H9 (cell line): ENCODE measurements at places on chromosomes 5 and 9. TPM values are rescaled to one million over a fixed set of nuclear protein-coding genes. Genes with fewer than 3 reads are reported as not detected.

DNA sequence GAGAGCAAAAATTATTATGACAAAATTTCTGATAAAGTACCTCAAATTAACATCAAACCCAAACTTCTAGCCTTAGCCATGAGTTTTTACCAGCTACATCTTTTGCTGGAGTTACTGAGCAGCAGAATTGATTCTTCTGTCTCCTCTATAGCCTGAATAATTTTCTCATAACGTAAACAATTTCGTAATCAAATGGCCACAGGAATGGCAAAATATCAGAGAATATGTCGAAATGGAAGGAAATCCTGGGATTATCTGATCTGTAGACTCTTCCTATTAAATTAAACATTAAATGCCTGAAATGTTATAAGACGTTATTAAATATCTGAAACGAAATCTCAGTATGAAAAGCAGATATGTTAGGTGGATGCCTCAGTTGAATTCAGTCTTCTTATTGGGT, 41.1 kb downstream of the LURAP1L start:
- no peak overlapping the region for H3K27ac ChIP-seq
- no peak overlapping the region for H3K4me3 ChIP-seq
- H3K4me1 ChIP-seq, result no peaks in the 10 kb centered on the region
- no peaks in the 10 kb centered on the region for H3K36me3 ChIP-seq
- no peak for DNase-seq

GRCh38 chr9:13282998-13283397, 3.5 kb upstream of the MPDZ start:
- no peaks in the 10 kb centered on the region for H3K27me3 ChIP-seq
- no peak overlapping the region for H3K27ac ChIP-seq
- H3K4me1 ChIP-seq, result no peaks in the 10 kb centered on the region; the same call in 1 of the 2 replicates
- no peak for DNase-seq
- H3K36me3 ChIP-seq, result no peaks in the 10 kb centered on the region

DNA sequence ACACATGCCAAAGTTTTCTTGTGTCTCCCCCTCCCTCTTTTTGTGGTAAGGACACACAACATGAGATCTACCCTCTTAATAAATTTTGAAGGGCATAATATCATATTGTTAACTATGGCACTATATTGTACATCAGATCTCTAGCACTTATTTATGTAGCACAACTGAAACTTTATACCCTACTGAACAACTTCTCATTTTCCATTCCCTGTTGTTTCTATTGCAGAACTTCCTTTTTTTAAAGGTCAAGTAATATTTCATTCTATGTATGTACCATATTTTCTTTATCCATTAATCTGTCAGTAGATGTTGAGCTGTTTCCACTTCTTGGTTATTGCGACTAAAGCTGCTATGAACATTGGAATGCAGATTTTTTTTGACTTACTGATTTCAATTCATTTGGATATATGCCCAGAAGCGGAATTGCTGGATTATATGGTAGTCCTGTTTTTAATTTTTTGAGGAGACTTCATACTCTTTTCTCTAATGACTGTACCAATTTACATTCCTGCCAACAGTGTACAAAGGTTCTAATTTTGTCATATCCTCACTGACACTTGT, 305.3 kb downstream of the PRR16 start:
- H3K27me3 ChIP-seq, result no peaks in the 10 kb centered on the region
- no peaks in the 10 kb centered on the region; the same call in 1 of the 2 replicates for H3K4me1 ChIP-seq
- no peak overlapping the region for H3K4me3 ChIP-seq
- no peak for DNase-seq

- no peaks in the 10 kb centered on the region for H3K4me1 ChIP-seq
- DNase-seq, result no peak
- 0 out of 2 replicates have a peak, but pooled peaks cover 4% of the 10 kb centered on the region for H3K36me3 ChIP-seq
- no peak overlapping the region for H3K27ac ChIP-seq
- no peak overlapping the region for H3K4me3 ChIP-seq
- no peaks in the 10 kb centered on the region for H3K27me3 ChIP-seq
These were observed 209.5 kb upstream of the TARS1 start for GRCh38 chr5:33231214-33231710.

- no peaks in the 10 kb centered on the region for H3K27me3 ChIP-seq
- DNase-seq, result no peak
- H3K27ac ChIP-seq, result no peak overlapping the region
- H3K4me1 ChIP-seq, result no peaks in the 10 kb centered on the region
- no peaks in the 10 kb centered on the region for H3K36me3 ChIP-seq
- no peak overlapping the region for H3K4me3 ChIP-seq
These were observed 59.8 kb downstream of the DOCK2 start for GRCh38 chr5:169696621-169697510.

- no peak overlapping the region for H3K27ac ChIP-seq
- peaks cover 52% of the 10 kb centered on the region for H3K27me3 ChIP-seq
- peak overlapping the region; percentile 86 for H3K4me3 ChIP-seq
- H3K36me3 ChIP-seq, result no peaks in the 10 kb centered on the region
- peaks cover 8% of the 10 kb centered on the region; the same call in 1 of the 2 replicates for H3K4me1 ChIP-seq
These were observed 572 bp downstream of the NR4A3 start for GRCh38 chr9:99822109-99822805.

- H3K4me3 ChIP-seq, result no peak overlapping the region
- no peaks in the 10 kb centered on the region for H3K36me3 ChIP-seq
- peaks cover 2% of the 10 kb centered on the region; the same call in 1 of the 2 replicates for H3K4me1 ChIP-seq
- DNase-seq, result no peak
- H3K27ac ChIP-seq, result no peak overlapping the region
- H3K27me3 ChIP-seq, result peaks cover 72% of the 10 kb centered on the region
These were observed 41.4 kb upstream of the TIFAB start for GRCh38 chr5:135493406-135494180.

GRCh38 chr9:12964271-12964670, 189.5 kb downstream of the LURAP1L start:
- no peaks in the 10 kb centered on the region for H3K4me1 ChIP-seq
- DNase-seq, result no peak
- no peaks in the 10 kb centered on the region; the same call in 2 of the 3 replicates for H3K36me3 ChIP-seq
- no peak overlapping the region for H3K27ac ChIP-seq

DNA sequence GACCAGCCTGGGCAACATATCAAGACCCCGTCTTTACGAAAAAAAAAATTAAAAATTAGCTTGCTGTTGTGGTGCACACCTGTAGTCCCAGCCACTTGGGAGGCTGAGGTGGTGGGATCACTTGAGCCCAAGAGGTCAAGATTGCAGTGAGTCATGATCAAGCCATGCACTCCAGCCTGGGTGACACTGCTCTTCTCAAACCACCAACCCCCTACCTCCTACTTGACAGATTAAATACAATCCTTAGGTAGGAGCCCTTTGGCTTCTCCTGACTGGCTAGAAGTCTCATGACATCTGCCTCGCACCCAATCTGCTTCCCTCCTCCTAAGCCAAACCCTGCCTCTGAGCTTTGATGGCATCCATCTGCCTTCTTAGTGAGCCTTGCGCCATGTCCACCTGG, 11.6 kb upstream of the FBP1 start:
- no peak for DNase-seq
- no peaks in the 10 kb centered on the region for H3K36me3 ChIP-seq
- H3K27ac ChIP-seq, result no peak overlapping the region
- H3K4me3 ChIP-seq, result no peak overlapping the region

DNA sequence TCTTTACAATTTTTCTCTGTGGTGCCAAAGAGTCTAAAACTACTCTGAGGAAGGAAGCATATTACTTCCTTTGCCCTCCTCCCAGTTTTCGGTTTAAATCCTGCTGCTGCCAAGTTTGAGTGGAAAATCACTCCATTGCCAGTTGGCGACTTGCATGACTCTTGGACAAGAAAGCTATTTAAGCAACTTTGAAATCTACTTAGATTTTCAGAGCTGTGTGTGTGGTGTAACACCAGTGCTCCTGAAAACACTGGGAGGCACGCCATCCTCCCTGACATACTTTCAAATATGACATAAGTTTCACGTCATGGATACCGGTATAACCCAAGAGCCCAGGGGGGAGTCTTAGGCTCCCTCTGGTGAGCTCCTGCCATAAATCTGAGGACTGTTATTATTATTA, 83.5 kb upstream of the RIOK2 start:
- DNase-seq, result no peak
- H3K27ac ChIP-seq, result no peak overlapping the region
- no peak overlapping the region for H3K4me3 ChIP-seq
- H3K27me3 ChIP-seq, result no peaks in the 10 kb centered on the region

GRCh38 chr9:3896576-3896975, 370.8 kb upstream of the RFX3 start:
- H3K4me1 ChIP-seq, result no peaks in the 10 kb centered on the region
- H3K27ac ChIP-seq, result no peak overlapping the region
- no peak for DNase-seq
- H3K4me3 ChIP-seq, result no peak overlapping the region
- no peaks in the 10 kb centered on the region for H3K27me3 ChIP-seq

GRCh38 chr5:77366717-77367500, 125.2 kb downstream of the WDR41 start:
- no peaks in the 10 kb centered on the region for H3K27me3 ChIP-seq
- no peak for DNase-seq
- no peaks in the 10 kb centered on the region for H3K36me3 ChIP-seq
- no peak overlapping the region for H3K4me3 ChIP-seq
- H3K4me1 ChIP-seq, result no peaks in the 10 kb centered on the region

GRCh38 chr9:122941582-122942234, 888 bp downstream of the RABGAP1 start:
- H3K4me1 ChIP-seq, result peaks cover 2% of the 10 kb centered on the region; the same call in 1 of the 2 replicates
- peak overlapping the region; percentile 10 for H3K27ac ChIP-seq
- DNase-seq, result no peak
- H3K36me3 ChIP-seq, result peaks cover 20% of the 10 kb centered on the region

DNA sequence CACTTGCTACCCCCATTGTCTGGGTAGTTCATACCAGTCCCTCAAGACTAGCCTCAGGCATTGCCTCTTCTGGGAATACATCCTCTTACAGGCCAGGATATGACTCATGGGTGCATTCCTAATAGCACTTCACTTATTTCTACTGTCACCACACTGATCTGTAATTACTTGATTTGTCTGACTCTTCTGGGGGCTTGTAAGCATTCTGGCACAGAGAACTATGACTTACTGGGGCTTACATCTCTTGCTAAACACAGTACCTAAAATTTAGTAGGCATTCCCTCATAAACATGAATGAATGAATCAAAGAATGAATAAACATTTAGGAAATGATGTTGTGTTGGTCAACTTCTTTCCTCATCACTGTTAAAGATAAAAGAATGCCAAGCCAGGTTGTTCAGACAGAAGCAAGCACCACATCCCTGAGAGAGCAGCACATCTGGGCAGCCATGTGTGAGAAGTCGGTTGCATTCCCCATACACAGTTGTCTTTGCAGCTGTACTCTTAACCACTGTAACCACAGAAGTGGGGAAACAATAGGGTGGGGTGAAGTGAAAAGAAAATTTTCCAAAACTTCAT, 27.6 kb downstream of the IL7R start:
- H3K4me3 ChIP-seq, result no peak overlapping the region
- no peaks in the 10 kb centered on the region for H3K36me3 ChIP-seq
- H3K27me3 ChIP-seq, result no peaks in the 10 kb centered on the region
- no peaks in the 10 kb centered on the region for H3K4me1 ChIP-seq

- no peak overlapping the region for H3K4me3 ChIP-seq
- no peaks in the 10 kb centered on the region for H3K27me3 ChIP-seq
- no peak overlapping the region for H3K27ac ChIP-seq
These were observed 128.7 kb upstream of the OTULINL start for GRCh38 chr5:14452685-14453454.

Gene ARHGEF39
- 21.6 and 24.4 TPM in 2 replicates for total RNA-seq

Gene REEP5
- total RNA-seq, result 45.3 and 46.2 TPM in 2 replicates

Gene FOXD4L6
- 0.13 TPM in 1 of 2 replicates, not detected in the other for total RNA-seq

Gene ARSI
- 1.3 and 1.7 TPM in 2 replicates for total RNA-seq

Gene CAMK2A
- 0.15 and 0.33 TPM in 2 replicates for total RNA-seq

Gene RNF183
- total RNA-seq, result 0.33 TPM in 1 of 2 replicates, not detected in the other
